ENCODE measurements at places on chromosomes 3 and 15.

DNA sequence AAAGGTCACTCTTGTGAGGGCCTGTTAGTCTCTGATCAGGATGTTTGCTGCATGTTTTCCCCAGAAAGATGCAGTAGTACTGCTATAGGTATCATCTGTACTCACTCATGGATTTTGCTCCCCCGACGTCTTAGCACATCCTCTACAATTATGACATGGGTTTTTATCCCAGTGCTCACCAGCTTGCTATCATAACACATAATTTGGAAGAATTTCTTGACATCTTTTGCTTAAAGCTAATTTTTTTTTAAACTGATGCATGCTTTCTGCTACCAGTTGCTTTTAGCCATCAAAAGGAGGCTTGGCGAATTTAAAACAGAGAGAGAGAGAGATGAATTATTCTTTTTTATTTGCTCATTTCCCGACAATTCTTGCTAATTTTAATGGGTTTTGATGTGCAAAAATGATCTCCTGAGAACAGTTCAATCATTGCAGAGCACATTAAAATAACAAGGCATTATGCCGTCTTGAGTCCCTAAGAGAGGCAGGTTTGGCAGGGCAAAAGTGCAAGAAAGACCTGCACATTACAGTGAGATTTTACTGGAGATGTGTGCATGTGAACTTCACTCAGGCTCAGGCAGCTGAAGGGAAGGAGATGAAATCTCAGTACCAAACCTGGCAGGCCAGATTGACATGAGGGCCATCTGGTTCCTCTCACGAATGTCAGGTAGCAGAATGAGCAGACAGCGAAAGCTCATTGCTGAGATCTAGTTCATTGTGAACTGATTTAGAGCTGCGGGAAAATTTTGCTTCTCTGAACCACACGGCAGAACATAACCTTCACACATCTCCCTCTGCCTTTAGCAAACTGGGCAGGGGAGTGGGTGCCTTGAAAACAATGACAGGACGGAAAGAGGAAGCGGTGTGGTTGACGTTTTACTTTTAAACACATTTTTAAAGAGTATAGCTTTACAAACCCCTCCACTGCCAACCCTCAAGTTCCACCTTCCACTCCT lies 25.9 kb upstream of the GOLGA8B start:
- no peak for DNase-seq

- no peak for DNase-seq
Measured at GRCh38 chr3:30508339-30508738, 98.1 kb upstream of the TGFBR2 start.

DNA sequence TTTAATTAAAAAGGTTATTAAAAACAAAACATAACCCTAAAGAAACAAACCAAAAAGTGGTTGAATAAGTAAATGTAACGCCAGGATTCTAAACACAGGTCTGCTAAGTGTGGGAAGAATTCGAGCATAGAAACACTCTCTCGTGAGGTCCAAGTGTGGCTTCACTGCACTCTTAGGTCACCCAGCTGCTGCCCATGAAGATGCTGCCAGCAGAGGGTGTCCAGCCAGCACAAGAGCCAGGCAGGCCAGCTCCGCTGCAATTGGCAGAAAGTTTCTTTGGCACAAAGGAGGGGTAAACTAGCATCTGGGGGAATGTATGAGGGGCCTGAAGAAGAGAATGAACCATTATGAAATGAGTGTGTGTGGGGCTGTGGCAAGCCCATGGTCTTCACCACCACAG lies 215.7 kb upstream of the FEZF2 start:
- DNase-seq, result no peak

GRCh38 chr15:31389576-31389975 lies 62.9 kb downstream of the KLF13 start:
- no peak for DNase-seq

DNA sequence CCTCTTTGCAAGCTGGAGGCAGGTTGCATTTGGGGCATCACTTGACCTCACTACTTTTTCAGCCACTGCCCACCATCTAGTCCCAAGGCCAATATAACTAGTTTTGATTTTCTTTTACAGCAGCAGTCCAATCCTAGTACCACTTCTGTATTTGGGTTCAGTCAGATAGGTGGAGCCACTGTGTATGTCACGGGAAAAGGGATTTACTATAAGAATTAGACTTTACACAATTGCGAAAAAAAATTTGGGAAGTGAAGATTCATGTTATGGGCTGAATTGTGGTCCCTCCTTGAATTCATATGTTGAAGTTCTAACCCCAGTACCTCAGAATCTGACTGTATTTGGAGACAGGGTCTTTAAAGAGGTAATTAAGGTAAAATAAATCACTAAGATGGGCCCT lies 37.4 kb upstream of the NMNAT3 start:
- no peak for DNase-seq

- DNase-seq, result no peak
Measured at GRCh38 chr3:190696777-190697501, 165.6 kb downstream of the GMNC start.

Measured in NCI-H1048 (cell line).